ENCODE measurements at places on chromosomes 5 and 9. TPM values are rescaled to one million over a fixed set of nuclear protein-coding genes. Genes with fewer than 3 reads are reported as not detected.

- no peak for DNase-seq
These were observed 25.6 kb downstream of the NEK6 start for GRCh38 chr9:124283228-124283814.

- DNase-seq, result no peak
These were observed 471.9 kb downstream of the MTRR start for GRCh38 chr5:8340739-8341344.

- DNase-seq, result no peak
These were observed 6.8 kb downstream of the AMBP start for GRCh38 chr9:114071197-114071795.

DNA sequence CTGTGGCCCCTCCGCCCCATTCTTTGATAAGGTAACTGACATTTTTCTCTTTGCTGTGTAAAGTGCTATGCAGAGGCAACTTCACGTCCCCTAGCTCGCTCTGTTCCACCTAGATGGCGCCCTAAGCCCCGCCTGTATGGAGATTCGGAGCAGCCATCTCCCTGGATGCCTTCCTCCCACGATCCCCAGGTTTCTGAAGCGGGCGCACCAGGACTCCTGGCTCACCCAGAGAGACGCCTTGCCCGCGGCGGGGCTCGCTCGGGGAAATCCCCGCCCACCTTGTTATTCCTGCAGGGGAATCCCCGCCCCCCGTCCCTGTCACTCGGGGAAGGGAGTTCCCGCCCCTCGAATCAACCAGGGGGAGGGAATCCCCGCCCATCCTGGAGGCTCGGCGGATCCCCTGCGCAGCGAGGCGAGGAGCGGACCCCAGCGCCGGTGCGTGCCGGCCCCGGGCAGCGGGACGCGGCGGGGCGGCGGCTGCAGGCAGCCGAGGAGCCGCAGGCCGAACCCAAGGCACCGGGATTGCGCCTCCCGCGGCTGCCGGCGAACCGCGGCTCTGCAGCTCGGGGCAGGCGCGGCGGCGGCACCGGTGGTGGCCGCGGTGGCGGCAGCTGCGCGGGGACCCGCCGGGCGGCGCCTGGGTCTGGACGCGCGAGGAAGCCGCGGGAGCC is at the start of gene PDZD2:
TSS of gene PDZD2 (plus strand) at position 384 of the 671 bp plus-strand sequence.
- peak; percentile 79 for DNase-seq

DNA sequence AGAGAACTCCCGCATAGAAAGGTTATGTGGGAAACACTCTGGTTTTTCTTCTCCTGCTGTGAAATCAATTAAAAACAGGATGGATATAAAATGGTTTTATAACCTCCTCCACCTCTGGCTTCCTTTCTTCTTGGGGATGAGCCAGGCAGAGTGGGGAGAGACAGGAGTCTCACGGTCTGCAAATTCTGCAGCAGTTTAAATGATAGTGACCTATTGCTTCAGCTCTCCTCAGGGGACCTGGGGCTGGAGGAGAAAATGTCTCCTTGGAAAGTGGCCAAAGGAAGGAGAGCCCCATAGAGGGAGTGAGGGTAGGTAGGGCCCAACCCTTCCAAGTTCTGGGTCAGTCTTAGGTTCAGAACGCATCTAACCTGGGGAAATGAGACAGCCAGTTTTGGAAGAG is 118.8 kb downstream of the MTX3 start:
- no peak for DNase-seq

GRCh38 chr5:4023753-4024335 is 428.2 kb downstream of the IRX1 start:
- no peak for DNase-seq

DNA sequence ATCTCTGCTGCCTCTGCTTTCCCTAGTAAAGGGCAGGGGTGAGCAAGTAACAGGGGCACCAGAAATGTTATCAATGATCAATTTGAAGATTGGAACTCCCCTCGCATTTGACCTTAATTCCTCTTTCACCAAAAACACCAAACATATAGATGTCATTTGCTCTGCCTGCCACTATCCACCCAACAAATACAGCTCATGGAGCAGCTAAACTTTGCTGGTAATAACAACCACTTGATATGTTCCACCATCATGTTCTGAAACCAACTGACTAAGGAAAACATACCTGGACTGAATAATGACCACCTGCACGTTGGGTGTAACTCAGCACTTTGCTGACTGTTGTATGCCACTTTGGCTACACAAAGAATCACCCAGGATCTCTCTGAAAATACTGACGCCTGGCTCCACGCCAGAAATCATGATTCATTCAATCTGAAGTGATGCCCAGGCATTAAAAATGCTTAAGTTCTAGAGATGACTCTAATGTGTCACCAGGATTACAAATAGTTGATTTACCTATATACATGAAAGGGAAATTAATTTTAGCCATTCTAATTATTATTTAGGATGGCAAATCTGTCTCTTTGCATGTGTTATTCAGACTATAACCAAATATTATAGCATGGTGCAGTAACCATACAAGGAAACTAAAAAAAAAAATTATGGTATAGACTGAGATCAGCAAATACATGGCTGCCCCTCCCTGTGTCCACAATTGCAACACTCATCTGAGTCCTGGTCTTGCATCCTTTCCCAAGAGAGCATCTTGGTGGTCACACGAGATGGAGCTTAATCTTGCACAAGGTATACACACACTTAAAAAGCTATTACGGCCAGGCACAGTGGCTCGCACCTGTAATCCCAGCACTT is 43.1 kb upstream of the TTC39B start:
- no peak for DNase-seq

GRCh38 chr5:67462147-67462546 is 265.5 kb upstream of the CD180 start:
- DNase-seq, result no peak

DNA sequence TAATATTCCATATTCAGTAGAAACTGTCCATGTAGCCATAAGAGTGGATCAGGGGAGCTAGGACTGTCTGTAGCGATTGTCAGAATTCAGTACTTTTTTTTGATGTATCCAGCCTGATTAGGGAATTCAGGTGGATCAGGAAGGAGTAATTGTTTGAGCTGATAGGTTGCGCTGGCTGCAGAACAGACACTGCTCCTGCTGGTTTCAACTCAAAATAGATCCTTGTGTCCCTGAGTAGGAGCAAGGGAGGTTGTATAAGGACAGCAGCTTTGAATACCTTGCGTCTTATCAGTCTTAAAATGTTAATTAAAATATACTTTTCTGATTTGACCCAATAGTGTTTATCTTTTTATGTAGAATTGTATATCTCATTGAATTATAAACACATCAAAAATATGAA is 229.6 kb downstream of the KDM4C start:
- no peak for DNase-seq

DNA sequence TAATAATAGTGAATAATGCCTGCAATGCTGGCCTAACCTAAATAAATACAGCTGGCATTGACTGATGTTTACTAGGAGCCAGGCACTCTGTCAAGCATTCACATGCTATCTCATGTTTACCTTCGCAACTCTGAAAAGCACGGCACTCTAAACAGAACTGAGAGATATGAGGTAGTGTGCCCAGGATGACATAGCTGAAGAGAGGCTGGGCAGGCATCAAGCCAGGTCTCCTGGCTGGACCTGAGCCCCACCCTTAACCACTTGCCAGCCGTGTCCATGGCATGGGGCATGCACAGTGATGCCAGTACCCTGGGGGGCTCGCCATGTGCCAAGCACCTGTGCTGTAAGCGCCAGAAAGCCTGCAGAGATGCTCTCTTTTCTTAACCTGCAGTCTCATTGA is 119.4 kb upstream of the MVB12B start:
- DNase-seq, result no peak

DNA sequence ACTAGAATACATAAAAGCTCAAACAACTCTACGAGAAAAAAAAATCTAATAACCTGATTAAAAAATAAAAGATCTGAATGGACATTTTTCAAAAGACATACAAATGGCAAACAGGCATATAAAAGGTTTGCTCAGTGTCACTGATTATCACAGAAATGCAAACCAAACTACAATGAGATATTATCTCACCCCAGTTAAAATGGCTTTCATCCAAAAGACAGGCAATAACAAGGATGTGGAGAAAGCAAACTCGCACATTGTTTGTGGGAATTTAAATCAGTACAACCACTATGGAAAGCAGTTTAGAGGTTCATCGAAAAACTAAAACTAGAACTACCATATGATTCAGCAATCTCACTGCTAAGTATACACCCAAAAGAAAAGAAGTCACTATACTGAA is 20.8 kb downstream of the UGT3A2 start:
- no peak for DNase-seq

DNA sequence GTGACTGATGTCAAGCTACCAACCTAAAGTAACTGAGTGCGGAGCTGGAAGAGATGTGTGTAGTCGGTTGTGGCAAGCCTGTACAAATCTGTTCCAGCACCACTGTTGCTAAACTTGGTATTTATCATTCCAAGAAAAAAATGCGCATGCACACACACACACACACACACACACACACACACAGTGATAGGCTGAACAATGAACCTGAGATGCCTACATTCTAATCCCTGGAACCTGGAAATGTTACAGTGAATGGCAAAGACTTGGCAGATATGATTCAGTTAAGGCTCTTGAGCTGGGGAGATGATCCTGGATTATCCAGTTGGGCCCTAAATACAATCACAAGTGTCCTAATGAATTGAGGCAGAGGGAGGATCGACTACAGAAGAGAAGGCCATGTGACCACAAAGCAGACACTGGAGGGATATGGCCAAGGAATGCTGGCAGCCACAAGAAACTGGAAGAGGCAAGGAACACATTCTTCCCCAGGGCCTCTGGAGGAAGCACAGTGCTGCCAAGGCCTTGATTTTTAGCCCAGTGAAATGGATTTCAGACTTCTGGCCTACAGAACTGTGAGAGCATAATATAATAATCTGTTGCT is 49.7 kb upstream of the LHFPL2 start:
- no peak for DNase-seq

DNA sequence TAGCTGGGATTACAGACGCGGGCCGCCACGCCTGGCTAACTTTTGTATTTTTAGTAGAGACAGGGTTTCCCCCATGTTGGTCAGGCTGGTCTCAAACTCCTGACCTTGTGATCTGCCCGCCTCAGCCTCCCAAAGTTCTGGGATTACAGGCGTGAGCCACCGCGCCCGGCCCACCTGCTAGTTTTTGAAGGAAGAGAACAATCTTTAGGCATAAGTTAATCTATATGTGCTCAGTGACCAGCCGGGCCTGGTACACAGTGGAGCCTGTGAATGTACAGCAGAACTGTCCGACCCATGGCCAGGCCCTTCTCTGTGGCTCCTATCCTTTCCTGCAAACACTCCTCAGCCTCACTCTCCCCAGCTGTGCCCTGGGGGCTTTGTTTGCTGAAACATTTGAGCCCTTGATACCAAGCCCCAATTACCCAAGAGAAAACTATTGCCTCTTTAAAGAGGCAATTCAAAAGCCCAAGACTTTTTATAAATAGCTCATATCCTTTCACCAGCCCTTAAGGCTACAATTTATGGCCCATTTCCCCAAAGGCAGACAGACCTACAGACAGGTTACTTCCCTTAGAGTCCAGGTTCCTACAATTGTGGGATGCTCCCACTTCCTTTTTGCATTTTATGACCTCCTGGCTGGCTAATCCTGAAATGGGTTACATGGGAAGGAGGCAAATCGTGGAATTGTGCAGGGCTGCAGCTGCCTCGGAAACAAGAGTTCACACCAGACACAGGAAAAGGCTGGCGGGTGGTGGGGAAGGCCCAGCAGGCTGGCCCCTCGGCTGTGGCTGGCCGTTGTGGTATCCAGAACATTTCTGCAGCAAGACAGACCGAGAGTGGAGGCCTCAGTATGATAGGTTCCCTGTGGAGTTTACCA is 37.5 kb downstream of the SPRY4 start:
- DNase-seq, result no peak

GRCh38 chr5:33309536-33310345 is 131.0 kb upstream of the TARS1 start:
- DNase-seq, result no peak

DNA sequence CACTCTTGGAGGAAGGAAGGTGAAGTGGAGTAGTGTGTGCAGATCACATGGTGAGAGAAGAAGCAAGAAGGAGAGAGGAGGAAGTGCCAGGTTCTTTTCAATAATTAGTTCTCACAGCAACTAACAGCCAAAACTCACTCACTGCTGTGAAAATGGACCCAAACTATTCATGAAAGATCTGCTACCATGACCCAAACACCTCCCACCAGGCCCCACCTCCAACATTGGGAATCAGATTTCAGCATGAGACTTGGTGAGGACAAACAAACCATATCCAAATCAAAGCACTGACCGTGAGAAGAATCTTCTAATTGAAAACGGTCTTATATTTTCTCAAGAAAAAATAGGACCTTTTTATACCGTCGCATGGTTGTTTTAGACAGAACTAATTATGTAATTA is 468.7 kb upstream of the TYRP1 start:
- no peak for DNase-seq

The PCDHB10 gene
- total RNA-seq, result 0.17 TPM

The CYLC2 gene
- not detected for total RNA-seq

The PHAX gene
- total RNA-seq, result 30.3 TPM

The PRDM9 gene
- total RNA-seq, result not detected

Measured in liver (tissue), 10 donors.